Activated T-helper 2 cell treated with anti-CD3 and anti-CD28 coated beads, Interferon-gamma antibody, Interleukin-2, Interleukin-4, amounts not matched to agents 10 μg/mL and 5 μg/mL and 100 μg/mL, durations not matched to agents 14 hours and 24 hours and 36 hours (primary cell): ENCODE measurements at places on chromosomes 2 and 18. TPM values are rescaled to one million over a fixed set of nuclear protein-coding genes. Genes with fewer than 3 reads are reported as not detected.

DNA sequence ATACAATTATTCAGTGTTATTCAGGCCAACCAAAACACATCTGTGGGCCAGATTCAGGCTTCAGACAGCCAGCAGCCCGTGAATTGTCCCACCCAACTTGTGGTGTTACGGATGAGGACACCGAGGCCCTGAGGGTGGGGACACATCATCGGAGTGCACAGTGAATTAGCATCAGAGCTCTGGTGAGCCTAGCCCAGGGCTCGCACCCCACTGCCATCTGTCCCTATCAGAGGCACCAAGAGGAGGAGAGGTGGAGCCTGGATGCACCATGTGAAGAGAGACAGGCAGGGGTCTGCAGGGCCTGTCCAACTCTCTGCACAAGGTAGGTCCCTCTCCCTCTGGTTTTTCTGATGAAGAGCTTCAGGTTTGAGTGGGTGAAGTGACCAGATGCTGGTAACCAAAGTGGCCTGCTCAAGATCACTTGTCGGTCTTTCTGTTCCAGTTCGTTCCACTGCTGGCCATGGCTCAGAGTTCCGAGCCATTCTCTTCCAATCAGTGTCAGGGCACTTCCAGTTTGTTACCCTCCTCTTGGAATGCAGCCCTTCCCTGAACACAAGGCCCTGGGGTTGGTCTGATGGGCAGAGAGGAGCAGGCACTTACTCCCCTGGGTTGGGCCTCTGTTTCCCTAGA, 14.8 kb upstream of the GLI2 start:
- no peak for DNase-seq

- DNase-seq = no peak
Measured at GRCh38 chr2:26510344-26510973, 32.5 kb upstream of the OTOF start.

- DNase-seq = no peak
Measured at GRCh38 chr2:121804997-121805765, 49.7 kb downstream of the TSN start.

DNA sequence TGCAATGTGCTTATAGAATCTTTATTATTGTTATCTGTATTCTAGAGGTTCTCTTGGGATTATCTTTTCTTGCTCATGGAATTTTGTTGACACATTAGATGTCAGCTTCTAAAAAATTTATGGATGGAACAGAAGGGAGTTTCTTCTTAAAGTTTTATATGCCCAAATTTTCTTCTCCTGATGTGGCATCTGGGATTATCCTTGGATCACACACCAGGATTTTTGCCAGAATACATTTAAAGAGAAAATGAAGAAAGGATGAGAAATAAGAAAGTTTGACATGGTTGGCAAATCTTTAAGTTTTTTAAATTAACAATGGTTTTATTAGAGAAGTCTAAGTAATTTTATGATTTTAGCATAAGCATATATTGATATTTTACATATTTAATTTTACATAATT, 706.7 kb upstream of the TMEFF2 start:
- no peak for DNase-seq

MERTK gene
- total RNA-seq = 1.0 and 1.4 TPM in 2 replicates

GPAT2 gene
- total RNA-seq = 18.0 and 19.1 TPM in 2 replicates

OTX1 gene
- total RNA-seq = not detected in 2 replicates

RGPD3 gene
- 0.30 and 0.34 TPM in 2 replicates for total RNA-seq

GKN2 gene
- total RNA-seq = not detected in 2 replicates

CCDC85A gene
- not detected in 2 replicates for total RNA-seq
